SJCRH30 (cell line): ENCODE measurements at places on chromosomes 5 and 9. TPM values are rescaled to one million over a fixed set of nuclear protein-coding genes. Genes with fewer than 3 reads are reported as not detected.
A peak's percentile ranks its signal among the peaks of the same experiment; 100 is the strongest.

GRCh38 chr5:52805615-52806014 lies 17.9 kb downstream of the ITGA1 start:
- DNase-seq, result no peak

DNA sequence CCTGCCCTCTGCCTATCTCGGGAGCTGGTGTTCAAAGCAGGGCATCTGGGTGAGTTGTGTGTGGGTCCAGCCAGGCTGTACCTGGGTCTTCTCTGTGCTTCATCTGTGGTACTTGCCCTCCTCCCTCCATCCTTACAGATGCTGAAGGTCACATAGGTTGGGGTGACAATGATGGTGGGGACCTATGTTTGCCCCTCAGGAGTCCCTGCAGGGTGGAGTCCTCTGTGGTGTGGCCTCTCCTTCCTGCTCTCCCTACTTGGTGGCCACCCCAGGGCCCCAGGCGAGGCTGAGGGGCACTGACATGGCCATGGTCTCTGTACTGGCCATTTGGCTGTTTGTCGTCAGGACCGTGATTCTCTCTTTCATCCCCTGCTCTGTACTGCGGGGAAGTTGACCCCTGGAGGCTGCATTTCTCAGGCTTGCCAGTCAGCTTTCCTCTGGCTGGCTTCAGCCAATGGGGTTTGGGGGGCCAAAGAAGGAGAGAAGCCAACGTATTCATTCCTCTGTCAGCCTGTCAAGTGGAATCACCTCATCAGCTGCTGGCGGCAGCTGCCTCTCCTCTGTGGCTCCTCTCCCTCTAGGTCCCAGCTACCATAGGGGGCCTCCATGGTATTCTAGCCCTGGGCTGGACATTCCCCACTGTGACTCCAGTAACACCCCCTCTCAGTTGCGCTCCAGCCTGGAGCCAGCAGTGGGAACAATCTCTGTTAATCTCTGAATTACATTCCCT lies 4.6 kb downstream of the DCANP1 start:
- peak; percentile 22 for DNase-seq

DNA sequence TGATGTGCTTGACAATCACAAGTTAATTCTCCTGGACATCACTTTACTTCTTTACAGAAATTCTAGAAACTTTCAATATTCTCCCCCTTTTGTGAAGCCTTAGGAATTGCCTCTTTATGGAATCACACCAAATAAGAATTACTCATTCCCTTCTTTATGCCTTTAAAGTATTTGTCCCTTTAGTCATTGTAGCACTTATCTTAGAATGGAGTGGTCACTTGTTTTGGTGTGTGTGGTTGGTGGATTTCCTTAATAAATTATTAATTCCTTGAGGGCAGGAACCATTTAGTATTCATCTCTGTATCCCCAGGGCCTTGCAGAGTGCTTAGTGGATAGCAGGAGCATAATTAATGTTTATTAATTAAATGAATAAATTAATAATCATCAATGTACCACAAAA lies 307.0 kb downstream of the ARRDC3 start:
- DNase-seq, result no peak

The GPX3 gene
- total RNA-seq, result 3.3 and 4.0 TPM in 2 replicates
